ENCODE measurements at places on chromosomes 5 and 9. TPM values are rescaled to one million over a fixed set of nuclear protein-coding genes. Genes with fewer than 3 reads are reported as not detected.

The ITGA1 gene
- polyA plus RNA-seq = 19.6 TPM

The ANGPTL2 gene
- polyA plus RNA-seq = 96.1 TPM

The ECM2 gene
- polyA plus RNA-seq = 1.8 TPM

The ROR2 gene
- polyA plus RNA-seq = 0.67 TPM

The RANBP3L gene
- 0.05 TPM for polyA plus RNA-seq
